K562 (cell line): ENCODE measurements at places on chromosomes 5 and 9.

- DNase-seq, result no peak
Observed at GRCh38 chr5:141570655-141571054, 48.1 kb downstream of the DIAPH1 start.

GRCh38 chr9:38065369-38066075, 3.5 kb downstream of the SHB start:
- DNase-seq, result peak; percentile 61

DNA sequence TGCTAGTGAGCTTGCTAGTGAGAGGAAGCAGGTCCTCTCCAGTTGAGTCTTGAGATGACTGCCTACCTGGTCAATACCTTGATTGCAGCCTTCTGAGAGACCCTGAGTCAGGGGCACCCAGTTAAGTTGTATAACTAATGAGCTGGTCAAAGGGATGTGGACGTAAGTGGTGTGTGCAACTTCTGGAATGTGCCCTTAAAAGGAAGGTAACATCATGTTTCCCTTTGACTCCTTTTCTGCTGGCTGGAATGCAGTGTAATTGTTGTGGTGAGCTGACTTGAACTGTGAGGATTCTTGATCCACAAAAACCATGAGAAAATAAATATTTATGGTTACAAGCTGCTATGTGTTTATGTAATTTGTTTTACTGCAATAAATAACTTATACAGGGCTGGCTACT, 2.4 kb upstream of the SNX2 start:
- DNase-seq, result no peak

DNA sequence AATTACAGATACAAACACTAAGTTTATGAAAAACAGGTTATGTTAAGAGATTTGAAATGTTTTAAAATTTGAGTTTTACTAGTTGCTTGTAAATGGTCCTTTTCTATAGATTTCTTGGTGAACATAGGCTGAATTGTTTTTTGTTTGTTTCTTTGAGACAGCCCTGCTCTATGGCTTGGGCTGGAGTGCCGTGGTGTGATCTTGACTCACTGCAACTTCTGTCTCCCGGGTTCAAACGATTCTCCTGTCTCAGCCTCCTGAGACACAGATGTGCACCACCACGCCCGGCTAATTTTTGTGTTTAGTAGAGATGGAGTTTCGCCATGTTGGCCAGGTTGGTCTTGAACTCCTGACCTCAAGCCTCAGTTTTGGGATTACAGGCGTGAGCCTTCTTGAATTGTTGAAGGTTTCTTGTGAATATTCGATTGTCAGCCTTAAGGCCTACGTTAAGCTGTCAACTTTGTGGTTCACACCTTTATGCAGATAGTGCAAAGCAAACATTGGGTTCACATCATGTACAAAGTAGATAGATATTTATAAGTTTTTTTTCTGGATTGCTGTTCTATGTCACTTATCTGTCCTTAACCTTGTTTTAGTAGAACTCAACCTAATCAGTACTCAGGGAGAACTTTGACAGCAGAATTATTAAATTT, 26.2 kb downstream of the UHRF2 start:
- DNase-seq, result no peak

DNA sequence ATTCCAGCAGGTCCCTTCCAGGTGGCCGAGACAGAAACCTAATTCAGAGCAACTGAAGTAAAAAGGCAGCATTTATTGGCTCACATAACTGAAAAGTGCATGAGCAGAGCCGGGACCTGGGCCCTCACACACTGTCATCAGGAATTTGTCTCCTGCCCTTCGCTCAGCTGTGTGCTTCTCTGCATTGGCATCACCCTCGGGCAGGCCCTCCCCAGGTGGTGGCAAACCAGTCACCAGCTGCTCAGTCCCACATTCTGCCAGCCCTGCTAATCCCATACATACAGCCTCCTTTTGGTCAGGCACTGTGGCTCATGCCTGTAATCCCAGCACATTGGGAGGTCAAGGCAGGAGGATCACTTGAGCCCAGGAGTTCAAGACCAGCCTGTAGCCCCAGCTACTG, 11.5 kb upstream of the CPLX2 start:
- DNase-seq, result no peak

DNA sequence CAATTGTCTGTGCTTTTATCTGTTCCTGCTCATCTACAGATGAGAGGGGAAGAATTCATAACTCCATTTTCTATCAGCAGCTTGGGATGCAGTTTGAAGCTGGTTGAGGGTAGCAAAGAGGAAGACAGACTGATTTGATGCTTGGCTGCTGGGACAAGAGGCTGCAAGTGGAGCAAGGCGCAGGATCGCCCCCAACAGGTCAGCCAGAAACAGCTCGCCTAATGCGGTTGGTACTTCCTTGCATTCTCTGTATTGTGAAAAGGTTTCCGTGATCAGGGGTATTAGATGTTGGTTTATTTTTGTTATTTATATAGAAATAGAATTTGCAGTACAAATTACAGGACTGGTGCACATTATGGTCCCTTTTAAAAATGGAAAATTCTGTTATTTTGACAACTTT, 40.6 kb downstream of the ZNF883 start:
- DNase-seq, result no peak

DNA sequence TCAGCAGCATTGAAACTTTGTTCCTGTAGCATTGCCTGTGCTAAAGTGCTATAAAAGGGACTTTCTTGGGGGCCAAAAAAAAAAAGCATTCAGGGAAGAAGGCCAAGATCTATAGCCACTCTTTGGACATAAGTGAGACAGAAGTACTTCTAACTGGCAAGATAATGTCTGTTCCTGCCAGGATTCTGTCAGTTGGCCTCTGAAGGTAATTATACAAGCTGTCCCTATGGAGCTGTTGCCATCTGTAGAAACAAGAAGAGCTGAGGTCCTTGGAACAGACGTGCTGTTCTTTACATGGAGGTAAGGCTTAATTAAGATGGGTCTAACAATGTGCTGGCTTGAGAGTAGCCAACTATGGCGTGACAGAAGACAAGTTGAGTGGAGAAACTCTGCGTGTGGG, 9.7 kb downstream of the KIF20A start:
- no peak for DNase-seq

GRCh38 chr5:147044572-147045273, 166.2 kb upstream of the PPP2R2B start:
- no peak for DNase-seq

DNA sequence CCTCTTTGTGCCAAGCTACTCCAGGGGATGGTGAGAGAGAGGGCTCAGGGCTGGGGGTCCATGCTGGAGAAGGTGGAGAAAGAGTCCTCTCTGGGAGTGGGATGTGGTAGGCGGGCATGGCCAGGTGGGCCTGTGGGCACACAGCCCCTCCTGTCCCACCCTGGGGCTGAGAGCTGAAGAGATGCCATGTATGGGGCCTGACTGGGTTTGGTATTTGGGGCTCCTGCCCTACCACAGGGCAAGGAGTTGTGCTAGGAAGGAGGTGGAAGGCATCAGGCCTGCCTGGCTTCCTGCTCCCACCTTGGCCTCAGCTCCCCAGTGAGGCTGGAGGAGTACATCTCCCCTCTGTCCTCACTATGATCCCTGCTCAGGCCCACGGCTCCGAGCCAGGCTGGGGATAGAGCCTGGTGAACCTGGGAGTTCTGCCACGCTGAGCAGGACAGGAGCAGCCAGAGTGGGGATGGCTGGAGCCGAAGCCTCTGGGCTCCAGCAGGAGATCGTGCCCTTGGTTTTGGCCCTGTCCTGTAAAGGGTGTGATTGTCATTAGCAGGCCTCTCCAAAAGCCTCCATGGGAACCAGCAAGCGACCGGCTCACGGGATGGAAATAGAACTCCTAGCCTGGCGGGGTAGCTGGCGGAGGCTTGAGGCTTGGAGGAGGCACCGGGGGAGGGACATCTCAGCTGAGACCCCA, 75.5 kb downstream of the CACNA1B start:
- no peak for DNase-seq

- DNase-seq, result no peak
Observed at GRCh38 chr9:100477241-100477640, 4.3 kb downstream of the TMEFF1 start.

DNA sequence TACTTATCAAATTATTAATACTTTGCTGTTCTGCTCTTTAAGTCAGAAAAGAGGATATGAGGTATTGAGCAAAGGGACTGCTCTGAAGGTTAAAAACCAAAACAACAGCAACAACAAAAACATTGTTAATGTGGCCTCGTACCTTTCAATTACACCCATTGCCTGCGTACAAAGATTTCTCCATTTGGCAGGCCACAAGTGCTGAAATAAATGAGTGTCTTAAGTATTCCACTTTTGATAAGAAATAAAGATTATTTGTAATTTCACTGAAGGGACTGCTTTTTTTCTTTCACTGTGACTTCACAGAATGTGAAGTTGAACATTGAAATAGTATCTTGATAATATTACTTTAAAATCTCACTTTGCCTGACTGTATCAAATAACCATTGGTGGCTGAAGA, 163.2 kb upstream of the MRPS30 start:
- DNase-seq, result no peak

- DNase-seq, result no peak
Observed at GRCh38 chr5:26889815-26890214, 148.6 kb downstream of the CDH9 start.

DNA sequence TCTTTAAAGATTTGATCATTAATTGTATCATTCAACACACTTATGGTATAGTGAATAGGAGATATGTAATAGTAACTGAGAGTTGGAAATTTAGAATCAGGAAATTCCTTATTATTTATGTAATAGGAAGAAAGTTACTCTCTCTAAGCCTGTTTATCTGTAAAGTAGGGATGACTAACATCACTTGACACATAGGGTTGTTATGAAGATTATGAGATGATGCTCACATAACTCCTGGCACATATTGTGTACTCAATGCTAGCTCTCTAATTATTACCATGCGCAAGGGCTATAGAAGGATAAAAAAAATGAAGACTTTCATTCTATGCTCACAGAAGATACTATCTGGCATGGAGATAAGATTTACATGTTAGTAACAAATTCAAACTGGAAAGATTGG, 149.9 kb downstream of the ISOC1 start:
- no peak for DNase-seq

- DNase-seq, result no peak
Observed at GRCh38 chr5:100787648-100788047, 115.4 kb downstream of the ST8SIA4 start.

- no peak for DNase-seq
Observed at GRCh38 chr5:67164856-67165525, 31.6 kb downstream of the CD180 start.

- DNase-seq, result no peak
Observed at GRCh38 chr9:85433046-85433445, 308.7 kb downstream of the AGTPBP1 start.

DNA sequence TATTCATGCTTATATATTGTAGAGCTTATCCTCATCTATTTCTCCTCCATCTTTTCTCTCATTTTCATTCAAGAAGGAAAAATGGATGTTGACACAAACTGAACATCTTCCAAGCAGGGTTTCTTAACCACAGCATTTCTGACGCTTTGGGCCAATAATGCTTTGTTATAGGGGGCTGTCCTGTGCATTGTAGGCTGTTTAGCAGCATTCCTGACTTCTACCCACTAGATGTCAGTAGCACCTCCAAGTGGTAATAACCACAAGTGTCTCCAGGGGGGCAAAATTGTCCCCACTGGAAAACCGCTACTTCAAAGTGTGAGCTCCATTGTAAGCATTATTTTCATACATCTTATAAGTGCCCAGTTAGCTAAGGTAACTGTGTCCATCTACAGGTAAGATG, 2.6 kb upstream of the TXNDC8 start:
- DNase-seq, result no peak

DNA sequence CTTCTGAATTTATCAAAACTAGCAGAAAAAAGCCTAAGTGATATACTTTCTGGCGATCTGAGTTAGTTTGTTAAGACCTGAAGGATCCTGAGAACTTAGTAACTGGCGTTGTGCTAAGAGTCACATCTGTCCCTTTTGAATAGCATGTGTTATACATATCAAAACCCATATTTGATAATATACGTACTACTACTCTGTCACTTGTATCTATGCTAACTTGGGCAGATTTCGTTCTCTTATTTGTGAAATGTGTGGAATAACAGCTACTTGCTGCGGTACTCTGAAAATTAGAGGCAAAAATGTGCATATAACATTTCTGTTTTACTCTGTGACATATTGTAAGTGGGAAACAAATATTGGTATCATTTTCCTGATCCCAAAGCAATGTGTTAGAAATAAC, 126.4 kb downstream of the PARP8 start:
- no peak for DNase-seq

DNA sequence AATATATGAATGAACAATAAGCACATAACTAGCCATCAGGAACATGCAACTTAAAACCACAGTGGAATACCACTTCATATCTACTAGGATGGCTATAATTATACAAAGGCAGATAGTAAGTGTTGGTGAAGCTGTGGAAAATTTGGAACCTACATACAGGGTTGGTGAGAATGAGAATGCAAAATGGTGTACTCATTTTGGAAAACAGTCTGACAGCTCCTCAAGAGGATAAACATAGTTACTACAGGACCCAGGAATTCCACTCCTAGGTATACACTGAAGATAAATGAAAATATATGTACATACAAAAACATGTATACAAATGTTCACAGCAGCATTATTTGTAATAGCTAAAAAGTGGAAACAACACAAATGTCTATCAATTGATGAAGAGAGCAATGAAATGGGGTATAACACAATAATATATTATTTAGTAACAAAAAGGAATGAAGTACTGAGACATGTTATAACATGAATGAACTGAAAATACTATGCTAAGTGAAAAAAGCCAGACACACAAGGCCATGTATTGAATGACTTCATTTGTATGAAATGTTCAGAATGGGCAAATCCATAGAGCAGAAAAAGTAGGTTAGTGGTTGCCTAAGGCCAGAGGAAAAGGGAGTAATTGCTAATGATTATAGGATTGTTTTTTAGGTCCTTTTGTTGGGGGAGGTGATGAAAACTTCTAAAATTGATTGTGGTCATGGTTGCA, 31.2 kb upstream of the CDK5RAP2 start:
- peak; percentile 33 for DNase-seq

DNA sequence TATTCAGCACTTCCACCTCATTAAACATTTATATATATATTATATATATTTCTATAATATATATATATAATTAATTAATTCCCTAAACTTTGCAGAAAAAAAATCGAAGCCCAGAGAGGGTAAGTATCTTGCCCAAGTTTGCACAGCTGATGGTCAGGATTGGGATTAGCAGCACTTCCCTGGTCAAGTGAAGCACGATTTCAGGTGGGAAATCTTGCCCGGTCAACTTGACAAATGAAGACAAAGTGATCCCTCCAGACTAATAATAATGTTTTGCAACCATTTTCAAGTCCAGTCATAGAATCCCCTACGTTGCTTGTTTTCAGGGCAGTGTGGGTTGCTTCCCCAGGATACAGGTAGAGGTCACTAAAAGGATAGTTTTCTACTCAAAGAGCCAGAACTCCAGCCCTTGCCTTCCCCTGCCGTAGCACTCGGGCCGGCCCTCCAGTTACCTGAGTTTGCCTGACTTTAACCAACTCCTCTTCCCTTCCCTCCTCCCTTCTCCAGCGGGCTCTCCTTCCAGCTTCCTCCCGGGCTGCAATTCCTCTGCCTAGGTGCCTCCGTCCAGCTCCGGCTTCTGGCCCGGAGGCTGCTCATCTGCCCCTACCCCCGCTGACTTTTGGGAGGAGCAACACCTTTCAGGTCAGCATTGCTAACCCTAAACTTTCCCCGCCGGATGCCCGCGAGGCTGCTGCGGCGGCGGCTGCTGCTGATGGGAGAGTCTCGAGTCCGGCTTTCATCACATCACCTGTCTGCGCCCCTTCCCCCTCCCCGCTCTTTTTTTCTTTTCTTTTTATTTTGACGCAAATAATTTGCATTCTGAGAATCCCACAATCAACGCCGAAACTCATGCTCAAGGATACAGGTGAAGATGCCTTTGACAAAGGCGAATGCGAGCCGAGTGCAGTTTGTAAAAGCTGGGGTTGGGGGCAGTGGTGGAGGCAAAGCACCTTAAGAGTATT, 930 bp downstream of the PRLR start:
- DNase-seq, result no peak

- DNase-seq, result no peak
Observed at GRCh38 chr5:6235726-6236125, 142.6 kb downstream of the MED10 start.
